ENCODE measurements at places on chromosomes 1 and 21.
A peak's percentile ranks its signal among the peaks of the same experiment; 100 is the strongest.

DNA sequence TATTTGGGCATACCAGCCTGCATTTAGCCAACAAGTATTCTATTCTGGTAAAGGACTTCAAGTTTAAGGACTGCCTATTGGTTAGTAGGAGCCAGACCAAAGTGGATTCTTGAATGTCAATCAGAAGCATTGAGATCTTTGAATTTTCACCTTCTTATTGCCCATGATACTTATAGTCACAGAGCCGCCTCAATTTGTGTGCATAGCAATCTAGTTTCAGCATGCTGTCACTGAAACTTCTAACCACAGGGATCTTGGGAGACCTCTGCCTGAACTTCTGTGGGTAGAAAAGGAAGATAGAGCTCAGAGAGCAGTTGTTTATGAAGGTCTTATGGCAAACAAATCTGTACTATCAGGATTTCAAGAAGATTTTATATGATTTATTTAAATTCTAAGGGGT lies 501.4 kb upstream of the USP24 start:
- DNase-seq, result no peak

GRCh38 chr1:24705260-24706073 lies 39.8 kb upstream of the CLIC4 start:
- DNase-seq, result peak; percentile 83

DNA sequence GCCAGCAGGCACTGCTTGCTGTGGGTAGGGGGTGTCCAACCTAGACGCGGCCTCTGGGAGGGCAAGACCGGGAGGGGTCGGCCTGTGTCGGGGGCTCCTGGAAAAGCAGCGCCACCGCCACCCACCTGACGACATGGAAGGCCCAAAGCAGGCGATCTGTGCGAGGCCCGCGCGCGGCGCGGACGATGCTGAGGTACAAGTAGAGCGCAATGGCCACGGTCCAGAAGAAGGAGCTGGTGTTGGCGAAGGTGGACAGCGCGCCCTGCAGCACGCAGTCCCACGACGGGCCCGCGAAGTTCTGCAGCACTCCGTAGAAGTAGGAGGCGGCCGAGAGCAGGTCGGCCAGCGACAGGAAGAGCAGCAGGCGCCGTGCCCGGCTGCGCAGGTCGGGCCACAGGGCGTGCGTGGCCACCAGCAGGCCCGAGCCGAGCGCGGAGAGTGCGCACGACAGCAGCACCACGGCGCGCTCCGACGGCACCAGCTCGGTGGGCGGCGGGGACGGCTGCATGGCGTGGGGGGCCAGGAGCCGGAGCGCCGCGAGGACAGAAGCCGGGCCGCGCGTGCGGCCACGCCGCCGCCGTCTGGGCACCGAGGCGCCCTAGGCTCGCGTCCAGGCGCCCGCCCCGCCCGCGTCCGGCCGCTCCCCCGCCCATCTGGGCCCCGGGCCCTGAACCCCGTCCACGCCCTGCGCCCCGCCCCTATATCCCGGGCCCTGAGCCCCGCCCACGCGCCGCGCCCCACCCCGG lies at the start of gene GPR157:
Gene GPR157, minus strand, starts transcription at position 583 of the 746 bp plus-strand sequence. Its CDS starts 75 bp downstream, at position 508.
- peak; percentile 92 for DNase-seq

DNA sequence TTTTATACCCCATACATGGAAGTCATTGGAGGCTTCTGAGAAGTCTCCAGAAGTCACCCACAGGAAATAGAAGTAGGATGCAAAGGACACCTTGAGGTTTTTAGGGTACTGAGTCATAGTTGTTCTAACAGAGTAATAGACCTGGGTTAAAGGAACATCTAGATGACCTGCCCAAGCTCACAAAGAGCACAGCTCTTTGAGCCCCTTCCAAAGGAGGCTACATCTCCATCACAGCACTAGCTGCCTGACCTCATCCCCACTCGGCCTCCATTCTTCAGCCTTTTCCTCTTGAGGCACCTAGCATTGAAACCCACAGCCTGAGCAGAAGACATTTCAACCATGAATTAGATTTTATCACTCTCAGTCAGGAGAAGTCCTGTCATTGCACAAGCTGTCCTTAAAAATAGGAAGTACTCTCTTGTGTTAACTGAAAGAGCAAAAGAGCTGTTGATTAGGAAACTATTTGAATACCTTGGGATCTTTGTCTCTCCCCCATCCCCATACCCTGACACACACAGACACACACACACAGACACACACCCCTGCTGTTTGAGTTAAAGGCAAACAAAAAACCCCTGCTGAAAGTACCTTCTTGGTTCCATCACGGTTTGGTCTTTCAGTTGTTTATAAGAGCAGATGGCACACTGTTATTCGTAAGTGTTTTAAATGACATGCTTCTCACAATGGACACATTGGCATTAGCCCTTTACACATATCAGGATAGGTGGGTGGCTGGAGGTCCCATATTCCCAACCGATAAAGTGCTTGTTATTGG lies 22.2 kb downstream of the MKNK1 start:
- DNase-seq, result peak; percentile 83

DNA sequence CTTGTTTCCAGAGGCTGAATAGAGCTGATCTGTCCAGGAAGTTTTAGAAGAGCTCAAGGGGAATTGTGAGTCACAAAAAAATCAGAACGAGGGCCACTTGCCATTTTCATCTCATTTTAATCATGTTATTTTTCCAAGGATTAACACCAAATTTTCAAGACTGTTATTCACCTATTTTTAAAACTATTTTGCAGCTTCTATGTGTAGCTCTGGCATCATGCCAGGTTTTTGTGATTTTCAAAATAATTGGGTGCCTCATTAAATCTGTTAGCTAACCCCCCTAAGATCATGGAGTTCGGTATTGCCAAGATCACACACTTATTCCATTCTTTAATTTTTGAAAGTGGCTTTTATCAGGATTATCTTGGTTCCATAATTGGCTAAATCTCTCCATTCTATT lies 90.9 kb downstream of the RGS7 start:
- DNase-seq, result no peak

- DNase-seq, result no peak
Observed at GRCh38 chr1:36711480-36711879, 228.8 kb upstream of the CSF3R start.

GRCh38 chr1:229017091-229017490 lies 253.8 kb upstream of the RAB4A start:
- DNase-seq, result no peak

DNA sequence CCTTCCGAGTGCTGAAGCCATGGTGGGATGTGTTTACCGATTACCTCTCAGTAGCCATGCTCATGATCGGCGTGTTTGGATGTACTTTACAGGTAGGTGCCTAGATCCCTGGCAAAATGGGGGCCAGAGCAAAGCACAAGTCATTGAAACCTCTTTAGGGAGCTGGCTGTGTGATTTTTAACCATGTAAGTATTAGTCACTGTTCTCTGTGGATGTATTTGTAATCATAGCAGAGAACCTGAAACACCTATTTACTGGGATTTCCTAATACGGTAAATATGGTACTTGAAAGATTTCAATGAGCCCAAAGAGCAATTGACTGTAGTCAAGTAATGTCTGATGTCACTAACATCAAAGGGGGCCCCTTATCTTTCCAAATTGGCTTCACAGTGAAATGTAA lies 53.6 kb downstream of the LRRC8C start:
- no peak for DNase-seq

DNA sequence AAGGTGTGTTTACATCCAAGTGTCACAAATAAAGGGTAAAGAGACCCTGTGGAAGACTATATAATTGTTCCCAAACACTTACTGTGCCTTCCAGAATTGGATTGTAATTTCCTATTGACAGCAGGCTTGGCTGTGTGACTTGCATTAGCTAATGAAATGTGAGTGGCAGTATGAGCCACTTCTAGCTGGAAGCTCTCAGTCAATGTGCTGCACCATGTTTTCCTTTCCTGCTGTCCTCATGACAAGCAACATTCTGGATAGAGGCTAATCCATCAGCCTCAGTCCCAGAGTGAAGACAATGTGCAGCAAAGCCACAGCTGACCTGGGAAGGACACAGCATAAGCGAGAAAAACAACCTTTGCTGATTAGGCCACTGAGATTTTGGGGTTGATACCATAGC lies 5.9 kb upstream of the FOXJ3 start:
- no peak for DNase-seq

- DNase-seq, result no peak
Observed at GRCh38 chr1:61387829-61388228, 305.5 kb downstream of the NFIA start.

DNA sequence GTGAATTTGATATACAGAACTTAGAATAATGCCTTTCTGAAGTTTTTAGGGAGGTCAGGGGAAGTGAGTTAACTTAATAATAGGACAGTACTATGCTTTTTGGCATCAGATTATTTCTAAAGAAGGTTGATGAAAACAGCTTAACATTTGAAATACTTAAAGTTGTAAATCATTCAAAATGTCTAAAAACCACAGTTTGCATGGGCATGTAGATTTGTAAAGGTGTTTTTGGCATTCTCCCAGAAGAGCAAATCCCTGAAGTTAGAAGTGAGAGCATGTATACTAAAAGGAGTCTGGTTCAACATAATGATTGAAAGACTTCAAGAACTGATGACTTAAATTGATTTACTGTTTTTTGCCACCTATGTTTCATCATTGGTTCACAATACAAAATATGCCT lies 6.7 kb downstream of the DR1 start:
- DNase-seq, result no peak

DNA sequence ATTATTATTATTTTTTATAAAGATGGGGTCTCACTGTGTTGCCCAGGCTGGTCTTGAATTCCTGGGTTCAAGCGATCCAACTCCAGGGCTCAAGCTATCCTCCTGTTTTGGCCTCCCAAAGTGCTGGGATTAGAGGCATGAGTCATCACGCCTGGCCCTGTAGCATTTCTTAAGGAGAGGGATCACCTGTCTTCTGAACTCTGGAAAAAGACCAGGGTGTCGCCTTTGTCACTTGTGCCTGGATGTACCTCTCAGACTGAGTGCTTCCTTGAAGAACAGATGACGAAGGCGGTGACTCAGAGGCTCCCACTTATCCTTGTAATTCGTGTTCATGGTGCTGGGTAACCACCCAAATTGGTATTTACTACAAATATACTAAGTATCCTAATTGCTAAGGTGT lies 2.4 kb upstream of the CGN start:
- no peak for DNase-seq

DNA sequence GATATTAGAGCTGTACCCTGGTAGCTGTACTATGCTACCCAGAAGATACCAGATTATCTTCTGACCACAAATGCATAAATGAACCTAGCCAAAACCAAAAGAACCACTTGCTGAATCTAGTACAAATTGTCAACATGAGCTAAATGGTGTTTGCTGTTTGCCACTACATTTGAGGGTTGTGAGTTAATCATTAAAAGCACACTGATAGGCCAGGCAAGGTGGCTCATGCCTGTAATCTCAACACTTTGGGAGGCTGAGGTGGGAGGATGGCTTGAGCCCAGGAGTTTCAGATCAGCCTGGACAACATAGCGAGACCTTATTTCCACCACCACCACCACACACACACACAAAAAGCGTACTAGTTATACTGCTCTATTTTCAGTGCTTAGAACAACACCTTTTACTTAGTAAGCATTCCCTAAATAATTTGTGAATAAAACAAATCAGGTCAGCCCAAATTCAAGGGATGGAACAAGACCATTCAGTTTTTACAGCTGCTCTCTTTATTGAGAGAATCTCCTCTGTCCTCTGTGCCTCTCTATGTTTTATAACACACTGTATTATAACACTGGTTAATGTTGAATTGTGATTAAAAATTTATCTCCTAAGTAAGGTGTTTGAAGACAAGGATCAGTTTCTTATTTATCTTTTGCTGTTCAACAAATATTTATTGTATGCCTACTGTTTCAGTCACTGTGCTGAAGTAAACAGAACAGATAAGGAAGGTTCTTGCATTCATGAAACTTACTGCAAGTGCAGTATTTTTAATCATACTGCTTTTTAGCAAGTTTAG lies 44.0 kb downstream of the MAGI3 start:
- no peak for DNase-seq

DNA sequence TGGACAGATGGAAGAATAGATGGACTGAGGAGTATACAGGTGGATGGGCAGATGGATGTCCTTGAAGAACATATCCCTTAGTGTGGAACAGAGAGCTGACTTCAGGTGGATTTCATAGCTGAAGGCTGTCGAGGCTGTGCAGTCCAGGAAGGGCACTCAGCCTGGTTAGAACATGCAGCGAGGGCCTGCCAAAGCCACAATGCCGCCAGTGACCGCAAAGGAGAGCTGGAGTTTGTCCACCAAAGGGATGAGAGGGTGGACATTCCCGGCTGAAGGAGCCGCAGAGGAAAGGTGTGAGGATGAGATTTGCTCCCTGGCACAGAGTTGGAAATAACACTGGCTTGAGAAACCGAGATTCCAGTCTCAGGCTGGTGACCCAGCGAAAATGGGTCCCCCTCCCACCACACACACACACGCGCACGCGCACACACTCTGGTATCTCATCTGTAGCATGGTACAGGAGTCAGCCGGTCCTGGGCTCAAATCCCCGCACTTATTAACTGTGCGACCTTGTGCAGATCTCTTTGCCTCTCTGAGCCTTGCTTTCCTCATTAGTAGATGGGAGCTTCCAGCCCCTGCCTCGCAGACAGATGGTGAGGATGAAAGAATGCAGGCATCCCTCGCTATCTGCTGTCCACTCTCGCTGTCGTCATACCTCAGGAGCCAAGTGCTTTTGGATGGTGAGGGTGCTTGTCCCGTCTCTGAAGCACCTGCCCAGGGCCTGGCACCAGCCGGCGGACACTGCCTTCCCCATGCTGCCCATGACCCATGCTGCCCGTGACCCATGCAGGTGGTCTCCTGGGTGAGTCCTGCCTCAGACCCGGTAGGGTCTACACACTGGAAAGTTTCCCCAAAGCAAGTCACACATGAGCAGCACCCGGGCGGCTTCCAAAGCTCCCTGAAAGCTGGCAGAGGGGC lies 26.8 kb upstream of the EFHD2 start:
- DNase-seq, result no peak
